Ovary (tissue), 10 donors: ENCODE measurements at places on chromosomes 5 and 9. TPM values are rescaled to one million over a fixed set of nuclear protein-coding genes. Genes with fewer than 3 reads are reported as not detected.

MOB3B gene
- 20.0 TPM for total RNA-seq

SHB gene
- total RNA-seq = 7.7 TPM

BOD1 gene
- total RNA-seq = 62.9 TPM

KIAA1958 gene
- total RNA-seq = 22.1 TPM

MARVELD2 gene
- 0.25 TPM for total RNA-seq

HAPLN1 gene
- not detected for total RNA-seq

SLC6A19 gene
- total RNA-seq = 0.08 TPM

PDCD1LG2 gene
- 0.51 TPM for total RNA-seq

PPP3R2 gene
- not detected for total RNA-seq

CATSPER3 gene
- 0.69 TPM for total RNA-seq

- H3K36me3 ChIP-seq = no peaks in the 10 kb centered on the region
- H3K27me3 ChIP-seq = no peaks in the 10 kb centered on the region
- no peak overlapping the region for H3K27ac ChIP-seq
Observed at GRCh38 chr5:97877588-97877987, 694.5 kb upstream of the RIOK2 start.

GRCh38 chr9:21782205-21782604 lies 20.2 kb upstream of the MTAP start:
- DNase-seq = no peak
- no peak overlapping the region for H3K4me3 ChIP-seq
- H3K36me3 ChIP-seq = no peaks in the 10 kb centered on the region
- no peaks in the 10 kb centered on the region for H3K27me3 ChIP-seq

DNA sequence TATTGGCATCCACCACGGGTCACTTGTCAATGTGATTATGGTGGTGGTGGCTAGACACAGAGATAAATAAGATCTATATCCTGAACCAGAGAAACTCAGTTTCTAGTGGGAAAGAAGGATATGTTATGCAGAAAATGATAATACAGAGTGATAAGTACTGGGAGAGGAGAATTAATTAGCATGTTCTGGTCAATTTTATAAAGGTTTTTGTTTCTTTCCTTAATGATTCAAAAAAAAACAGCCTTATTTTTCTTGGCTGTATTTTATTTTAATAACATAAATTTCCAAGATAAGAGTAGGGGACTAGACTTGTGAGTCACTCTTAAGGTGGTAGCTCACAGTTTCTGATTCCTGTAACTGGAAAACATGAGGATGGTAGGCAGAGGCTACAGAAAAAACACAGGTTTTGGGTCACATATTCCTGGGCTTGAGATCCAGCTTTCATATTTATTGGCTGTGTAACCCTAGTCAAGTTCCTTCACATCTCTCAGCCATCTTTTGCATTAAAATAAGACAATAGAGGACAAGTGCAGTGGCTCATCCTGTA lies 350.3 kb upstream of the RPS23 start:
- no peaks in the 10 kb centered on the region for H3K4me1 ChIP-seq
- no peak overlapping the region for H3K4me3 ChIP-seq
- H3K27me3 ChIP-seq = no peaks in the 10 kb centered on the region
- H3K36me3 ChIP-seq = no peaks in the 10 kb centered on the region
- no peak overlapping the region for H3K27ac ChIP-seq
- DNase-seq = no peak

- H3K36me3 ChIP-seq = no peaks in the 10 kb centered on the region
- H3K4me3 ChIP-seq = no peak overlapping the region
- H3K4me1 ChIP-seq = peaks cover 21% of the 10 kb centered on the region
- no peak overlapping the region for H3K27ac ChIP-seq
Observed at GRCh38 chr5:78549043-78549442, 99.5 kb downstream of the LHFPL2 start.

- no peak for DNase-seq
- H3K27me3 ChIP-seq = peaks cover 4% of the 10 kb centered on the region
- no peak overlapping the region for H3K27ac ChIP-seq
- H3K36me3 ChIP-seq = no peaks in the 10 kb centered on the region
Observed at GRCh38 chr5:83871533-83872395, 151.1 kb upstream of the HAPLN1 start.

DNA sequence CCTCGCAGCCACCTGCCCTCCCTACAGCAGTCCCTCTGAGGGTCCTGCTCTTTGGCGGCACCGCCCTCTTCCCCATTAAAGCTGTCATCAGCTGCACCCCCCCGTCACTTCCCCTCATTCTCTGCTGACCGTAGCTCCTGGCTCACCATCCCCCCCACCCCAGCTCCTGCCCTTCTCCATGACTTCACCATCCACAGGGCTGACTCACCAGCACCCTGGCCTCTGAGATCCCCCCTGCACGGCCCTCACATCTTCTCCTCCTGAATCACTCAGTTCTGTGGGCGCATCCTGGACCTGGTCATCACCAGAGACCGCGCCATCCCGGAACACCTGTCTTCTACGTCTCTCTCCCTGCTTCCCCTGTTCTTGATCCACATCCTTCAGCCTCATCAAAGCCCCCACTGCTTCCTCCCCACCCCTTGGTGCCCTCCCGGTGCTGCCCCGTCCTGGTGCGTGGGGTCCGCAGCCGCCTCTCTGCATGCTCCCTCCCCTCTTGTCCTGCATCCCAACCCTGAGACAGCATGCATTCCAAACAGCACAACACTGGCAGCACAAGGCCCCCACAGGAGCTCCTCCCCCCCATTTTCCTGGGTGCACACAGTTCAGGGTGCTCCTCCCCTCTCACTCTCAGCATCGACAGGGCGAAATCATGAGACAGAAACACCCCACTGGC lies 12.9 kb downstream of the FLT4 start:
- no peak overlapping the region for H3K4me3 ChIP-seq
- H3K4me1 ChIP-seq = no peaks in the 10 kb centered on the region
- no peaks in the 10 kb centered on the region for H3K36me3 ChIP-seq
- no peak overlapping the region for H3K27ac ChIP-seq

- H3K27me3 ChIP-seq = no peaks in the 10 kb centered on the region
- H3K4me1 ChIP-seq = no peaks in the 10 kb centered on the region
- DNase-seq = no peak
- H3K4me3 ChIP-seq = no peak overlapping the region
- no peaks in the 10 kb centered on the region for H3K36me3 ChIP-seq
Observed at GRCh38 chr5:123719004-123719403, 207.0 kb downstream of the CSNK1G3 start.

- DNase-seq = peak; percentile 83
- H3K36me3 ChIP-seq = no peaks in the 10 kb centered on the region
- H3K27me3 ChIP-seq = no peaks in the 10 kb centered on the region
- peaks cover 4% of the 10 kb centered on the region for H3K4me1 ChIP-seq
- H3K27ac ChIP-seq = peak overlapping the region; percentile 62
- peak overlapping the region; percentile 36 for H3K4me3 ChIP-seq
Observed at GRCh38 chr9:99259231-99259918, 37.3 kb downstream of the SEC61B start.

GRCh38 chr9:115969096-115969495 lies 184.5 kb upstream of the PAPPA start:
- H3K27me3 ChIP-seq = no peaks in the 10 kb centered on the region
- H3K36me3 ChIP-seq = no peaks in the 10 kb centered on the region
- no peak overlapping the region for H3K27ac ChIP-seq
- H3K4me3 ChIP-seq = no peak overlapping the region
- no peak for DNase-seq

GRCh38 chr5:77640589-77641396 lies 2.3 kb upstream of the OTP start:
- no peaks in the 10 kb centered on the region for H3K36me3 ChIP-seq
- DNase-seq = no peak
- H3K4me1 ChIP-seq = peaks cover 3% of the 10 kb centered on the region
- no peak overlapping the region for H3K27ac ChIP-seq

DNA sequence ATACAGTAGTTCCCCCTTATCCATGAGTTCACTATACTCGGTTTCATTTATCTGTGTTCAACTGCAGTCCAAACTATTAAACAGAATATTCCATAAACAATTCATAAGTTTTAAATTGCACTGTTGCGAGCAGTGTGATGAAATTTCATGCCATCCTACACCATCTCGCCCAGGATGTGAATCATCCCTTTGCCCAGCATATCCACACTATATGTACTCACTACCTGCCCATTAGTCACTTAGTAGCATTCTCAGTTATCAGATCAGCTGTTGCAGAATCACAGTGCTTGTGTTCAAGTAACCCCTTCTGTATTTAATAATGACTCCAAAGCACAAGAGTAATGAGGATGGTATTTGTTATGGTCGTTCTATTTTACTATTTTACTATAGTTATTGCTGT lies 51.5 kb downstream of the SHOC1 start:
- H3K27me3 ChIP-seq = no peaks in the 10 kb centered on the region
- no peaks in the 10 kb centered on the region for H3K4me1 ChIP-seq
- DNase-seq = no peak
- H3K27ac ChIP-seq = no peak overlapping the region
- H3K36me3 ChIP-seq = no peaks in the 10 kb centered on the region

DNA sequence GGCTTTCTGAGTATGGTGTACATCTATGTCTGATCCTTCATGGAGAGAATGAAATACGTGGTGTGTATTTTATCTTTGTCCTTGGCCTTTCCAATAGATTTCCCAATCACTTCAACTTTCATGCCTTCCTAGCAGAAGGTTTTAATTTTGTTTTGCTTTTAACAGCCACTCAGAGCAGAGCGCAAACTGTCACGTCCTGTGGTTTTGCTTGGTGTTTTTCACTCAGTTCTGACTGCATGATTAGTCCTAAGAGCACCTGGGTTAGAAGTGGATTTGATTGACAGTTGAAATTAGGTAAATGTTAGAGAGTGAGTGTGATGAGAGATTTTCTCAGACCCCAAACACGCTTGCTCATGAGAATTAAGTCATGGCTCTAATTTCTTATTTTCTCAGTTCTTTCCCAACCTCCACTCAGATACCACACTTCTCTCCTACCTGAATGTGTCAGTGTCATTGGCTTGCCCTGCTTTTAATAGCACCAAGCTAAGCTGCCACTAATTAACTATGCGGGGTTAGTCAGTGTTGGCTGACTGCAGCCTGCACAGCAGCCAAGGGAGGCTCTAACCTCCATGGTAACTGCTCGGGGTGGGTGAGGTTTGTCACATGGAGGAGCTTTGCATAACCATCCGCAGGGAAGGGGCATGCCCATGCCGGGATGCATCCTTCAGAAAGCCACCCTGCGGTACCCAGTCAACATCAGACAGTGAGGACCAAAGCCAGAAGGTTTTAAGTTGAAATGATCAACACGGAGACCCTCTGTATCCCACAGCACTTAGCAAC lies 173.4 kb downstream of the NR3C1 start:
- no peak overlapping the region for H3K4me3 ChIP-seq
- DNase-seq = no peak
- no peak overlapping the region for H3K27ac ChIP-seq
- no peaks in the 10 kb centered on the region for H3K4me1 ChIP-seq
- H3K36me3 ChIP-seq = no peaks in the 10 kb centered on the region
- H3K27me3 ChIP-seq = no peaks in the 10 kb centered on the region

DNA sequence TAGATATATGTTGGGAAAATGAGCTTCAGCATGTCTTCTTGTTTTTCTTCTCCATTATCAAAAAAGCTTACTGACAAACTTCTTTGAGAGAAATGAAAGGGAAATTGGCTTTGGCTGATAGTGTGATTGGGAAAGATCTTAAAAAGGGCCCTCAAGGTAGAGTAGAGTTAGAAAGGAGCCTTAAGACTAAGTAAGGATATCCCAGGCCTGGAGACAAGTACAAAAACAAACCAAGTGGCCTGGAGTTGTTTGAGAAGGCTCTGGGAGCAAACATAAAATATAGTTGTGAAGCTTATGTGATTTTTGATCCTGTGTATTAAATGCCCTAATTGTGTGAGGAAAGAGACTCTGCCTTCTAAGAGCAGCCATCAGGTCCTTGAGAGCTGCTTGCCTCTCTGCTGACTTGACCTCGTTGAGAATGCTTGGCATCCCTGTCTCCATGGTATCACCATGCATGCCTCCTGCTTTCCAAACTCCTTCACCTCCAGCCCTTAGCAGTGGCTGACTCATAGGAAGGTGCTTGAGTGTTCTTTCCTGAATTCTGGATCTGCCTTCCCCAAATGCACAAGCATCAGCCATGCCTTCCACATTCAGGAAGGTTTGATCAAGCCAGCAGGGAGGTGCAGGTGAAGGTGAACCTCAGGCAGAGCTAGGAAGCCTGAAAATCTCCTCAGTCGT lies 78.9 kb downstream of the SMARCA2 start:
- H3K27ac ChIP-seq = no peak overlapping the region

DNA sequence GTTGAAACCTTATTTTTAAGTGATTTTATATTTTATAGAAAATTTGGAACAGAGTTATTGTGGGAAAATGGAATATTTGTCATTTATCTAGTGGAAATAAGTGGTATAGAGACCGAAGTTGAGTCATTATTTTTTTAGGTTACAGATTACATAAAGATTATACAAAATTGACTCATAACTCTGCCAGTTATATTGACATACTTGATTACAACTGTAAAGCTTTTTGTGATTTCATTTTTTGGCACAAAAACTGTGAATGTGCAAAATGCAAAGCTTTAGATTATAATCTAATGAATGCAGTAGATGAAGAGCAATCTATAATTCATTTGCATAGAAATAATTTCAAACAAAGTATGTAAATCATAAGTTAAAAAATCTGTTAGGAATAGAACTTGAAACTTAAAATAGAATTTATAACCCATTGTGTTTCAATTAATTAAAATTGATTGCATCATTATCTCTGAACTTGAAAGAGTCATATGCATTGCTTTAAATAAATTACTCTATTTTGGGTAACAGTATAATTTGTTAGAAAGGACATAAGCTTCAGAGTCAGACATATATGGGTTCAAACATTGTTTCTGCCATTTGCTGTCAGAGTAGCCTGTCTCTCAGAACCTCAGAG lies 280.4 kb downstream of the FER start:
- no peaks in the 10 kb centered on the region for H3K27me3 ChIP-seq
- no peak overlapping the region for H3K4me3 ChIP-seq
- H3K4me1 ChIP-seq = no peaks in the 10 kb centered on the region
- no peaks in the 10 kb centered on the region for H3K36me3 ChIP-seq
- no peak overlapping the region for H3K27ac ChIP-seq
- DNase-seq = no peak

GRCh38 chr9:88342246-88342645 lies 46.0 kb upstream of the SPIN1 start:
- no peak for DNase-seq
- H3K36me3 ChIP-seq = no peaks in the 10 kb centered on the region
- no peaks in the 10 kb centered on the region for H3K4me1 ChIP-seq
- H3K4me3 ChIP-seq = no peak overlapping the region
- no peak overlapping the region for H3K27ac ChIP-seq

DNA sequence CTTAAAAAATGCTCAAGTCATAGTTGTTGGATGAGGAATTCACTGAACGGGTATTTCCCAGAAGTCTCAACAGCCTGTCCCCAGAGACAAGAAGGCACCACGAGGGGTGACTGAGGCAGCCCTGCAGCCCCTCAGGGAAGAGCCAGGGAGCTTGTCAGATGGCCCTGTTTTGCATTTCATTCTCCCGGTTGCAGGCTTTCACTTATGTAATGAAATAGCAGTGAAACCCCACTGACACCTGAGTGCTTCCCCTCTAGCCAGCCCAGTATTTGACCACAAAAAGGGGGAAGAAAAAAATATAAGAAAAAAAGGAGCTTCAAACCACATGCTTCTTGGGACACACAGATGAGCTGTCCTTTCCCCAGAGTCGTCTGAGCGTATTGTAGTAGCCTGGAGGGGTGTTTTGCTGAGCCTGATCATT lies 75.3 kb upstream of the IL12B start:
- H3K36me3 ChIP-seq = no peaks in the 10 kb centered on the region
- no peak for DNase-seq
- no peaks in the 10 kb centered on the region for H3K4me1 ChIP-seq
- H3K27ac ChIP-seq = no peak overlapping the region

GRCh38 chr9:24616863-24617262 lies 71.2 kb upstream of the IZUMO3 start:
- H3K4me3 ChIP-seq = no peak overlapping the region
- H3K36me3 ChIP-seq = no peaks in the 10 kb centered on the region
- no peak overlapping the region for H3K27ac ChIP-seq
